ENCODE measurements at places on chromosomes 12 and 14. TPM values are rescaled to one million over a fixed set of nuclear protein-coding genes. Genes with fewer than 3 reads are reported as not detected.

Gene NID2
- polyA plus RNA-seq: 117 TPM

Gene GRIP1
- 22.2 TPM for polyA plus RNA-seq

Gene ENDOU
- 0.31 TPM for polyA plus RNA-seq

Gene SMCO3
- 2.8 TPM for polyA plus RNA-seq

Gene PAH
- 91.9 TPM for polyA plus RNA-seq

Gene KRT3
- not detected for polyA plus RNA-seq

Gene FOXA1
- polyA plus RNA-seq: 2.8 TPM

Gene SIX1
- 10.3 TPM for polyA plus RNA-seq

Gene GPR132
- 0.32 TPM for polyA plus RNA-seq

Gene GARIN6
- polyA plus RNA-seq: not detected

Gene TMCC3
- 44.2 TPM for polyA plus RNA-seq

Gene EXOC5
- polyA plus RNA-seq: 69.3 TPM

Gene BEST3
- 0.32 TPM for polyA plus RNA-seq

Gene LUM
- 23.7 TPM for polyA plus RNA-seq

Gene STON2
- polyA plus RNA-seq: 49.7 TPM

Gene SLC38A4
- 29.6 TPM for polyA plus RNA-seq

Data from right renal cortex interstitium (tissue), 3 donors.